ENCODE measurements at places on chromosomes 6 and 20.

DNA sequence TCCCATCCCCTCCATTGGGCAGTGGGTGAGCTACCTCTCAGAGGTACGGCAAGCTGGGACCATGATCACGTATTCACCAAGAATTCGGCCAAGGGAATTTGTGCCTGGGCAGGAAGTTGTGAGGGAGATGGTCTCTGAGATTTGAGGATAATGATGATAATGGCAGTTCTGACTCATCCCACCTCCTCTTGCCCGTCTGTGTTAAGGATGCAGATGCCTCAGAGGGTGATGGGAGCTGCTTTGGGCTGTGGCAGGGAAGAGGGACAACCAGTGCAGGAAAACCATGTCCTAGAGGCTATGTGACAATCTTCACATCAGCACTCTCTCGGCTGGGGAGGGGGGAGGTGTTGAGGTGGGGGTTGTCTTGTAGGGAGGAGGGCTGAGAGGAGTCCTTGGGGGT lies 4.3 kb downstream of the TGM6 start:
- no peak for DNase-seq

DNA sequence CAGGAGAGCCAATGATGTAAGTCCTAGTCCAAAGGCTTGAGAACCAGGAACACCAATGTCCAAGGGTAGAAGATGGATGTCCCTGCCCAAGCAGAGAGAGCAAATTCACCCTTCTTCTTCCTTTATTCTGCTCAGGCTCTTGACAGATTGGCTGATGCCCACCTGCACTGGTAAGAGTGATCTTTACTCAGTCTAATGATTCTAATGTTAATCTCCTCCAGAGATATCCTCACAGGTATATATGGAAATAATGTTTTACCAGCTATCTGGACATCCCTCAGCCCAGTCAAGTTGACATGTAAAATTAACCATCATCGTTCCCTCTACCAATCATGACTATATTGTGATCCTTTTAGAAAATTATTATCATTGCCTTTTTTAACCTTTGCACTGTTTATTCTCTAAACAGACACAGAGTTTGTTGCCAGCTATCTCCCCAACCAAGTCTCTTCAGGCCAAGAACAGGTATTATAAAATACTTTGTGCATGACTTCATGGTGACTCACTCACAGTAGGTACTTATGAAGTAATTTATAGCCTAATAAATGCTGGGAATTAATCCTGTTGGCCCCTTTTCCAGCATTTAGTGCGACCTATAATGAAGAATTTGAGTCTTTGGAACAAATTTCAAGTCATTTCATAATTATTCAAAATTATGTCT lies 26.2 kb upstream of the TSHZ2 start:
- DNase-seq, result no peak

DNA sequence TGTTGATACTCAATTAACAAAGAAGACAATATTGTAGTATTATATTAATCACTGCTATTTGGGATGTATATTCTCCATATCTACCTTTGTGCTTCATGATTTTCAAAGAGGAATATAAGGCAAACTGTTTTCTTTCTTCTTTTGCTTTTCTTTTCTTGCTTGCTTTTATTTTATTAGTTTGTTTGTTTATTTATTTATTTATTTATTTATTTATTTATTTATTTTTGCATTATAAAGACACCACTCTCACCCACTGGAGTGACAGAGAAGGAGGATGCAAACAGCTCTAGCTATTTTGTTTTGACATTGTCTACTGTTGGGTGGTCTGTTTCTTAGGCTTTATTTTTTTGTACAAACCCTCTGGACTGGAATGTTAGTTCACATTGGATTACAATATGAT lies 1352.7 kb downstream of the HACE1 start:
- no peak for DNase-seq

- DNase-seq, result peak; percentile 38
These were observed 42.5 kb downstream of the EIF2S2 start for GRCh38 chr20:34069341-34070078.

GRCh38 chr6:21961226-21961625 lies 335.6 kb downstream of the PRL start:
- no peak for DNase-seq

GRCh38 chr20:59007665-59008511 lies 834 bp upstream of the CTSZ start:
- peak; percentile 49 for DNase-seq

- DNase-seq, result no peak
These were observed 12.6 kb downstream of the KCNK17 start for GRCh38 chr6:39301606-39302005.

DNA sequence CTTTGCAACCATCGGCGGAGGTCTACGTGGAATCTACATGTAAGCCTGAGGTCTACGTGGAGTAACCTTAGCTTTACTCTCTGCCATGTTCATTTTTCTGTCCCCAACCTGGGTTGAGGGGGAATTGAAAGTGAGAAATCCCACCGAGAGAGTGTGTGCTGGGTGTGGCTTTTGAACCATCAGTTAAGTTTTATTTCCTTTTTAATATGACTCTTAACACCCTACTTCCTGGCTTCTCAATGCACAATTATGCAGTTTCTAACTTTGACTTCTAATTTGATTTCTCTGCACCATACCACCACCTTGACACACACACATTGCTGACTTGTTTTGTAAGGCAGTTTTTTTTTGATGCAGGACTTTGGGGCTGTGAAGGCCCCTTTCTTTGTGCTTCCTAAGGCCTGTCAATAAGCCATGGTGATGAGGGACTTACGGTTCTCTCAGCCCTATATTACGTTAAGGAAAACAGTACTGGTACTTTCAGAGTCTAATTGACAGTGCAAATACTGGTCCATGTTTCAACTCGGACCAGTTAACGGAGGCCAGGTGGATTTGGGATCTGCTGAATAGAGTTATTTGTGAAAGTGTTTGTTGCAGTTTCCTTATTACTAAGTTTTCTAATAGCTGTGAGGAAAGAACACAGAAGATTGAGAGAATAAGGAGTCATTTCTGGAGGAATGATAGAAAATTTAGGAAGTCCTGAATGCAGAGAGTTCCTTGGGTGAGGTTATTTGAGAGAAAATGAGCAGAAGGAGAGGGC lies 206.5 kb downstream of the JARID2 start:
- no peak for DNase-seq

- no peak for DNase-seq
These were observed 375.0 kb upstream of the BTBD3 start for GRCh38 chr20:11542645-11543044.

DNA sequence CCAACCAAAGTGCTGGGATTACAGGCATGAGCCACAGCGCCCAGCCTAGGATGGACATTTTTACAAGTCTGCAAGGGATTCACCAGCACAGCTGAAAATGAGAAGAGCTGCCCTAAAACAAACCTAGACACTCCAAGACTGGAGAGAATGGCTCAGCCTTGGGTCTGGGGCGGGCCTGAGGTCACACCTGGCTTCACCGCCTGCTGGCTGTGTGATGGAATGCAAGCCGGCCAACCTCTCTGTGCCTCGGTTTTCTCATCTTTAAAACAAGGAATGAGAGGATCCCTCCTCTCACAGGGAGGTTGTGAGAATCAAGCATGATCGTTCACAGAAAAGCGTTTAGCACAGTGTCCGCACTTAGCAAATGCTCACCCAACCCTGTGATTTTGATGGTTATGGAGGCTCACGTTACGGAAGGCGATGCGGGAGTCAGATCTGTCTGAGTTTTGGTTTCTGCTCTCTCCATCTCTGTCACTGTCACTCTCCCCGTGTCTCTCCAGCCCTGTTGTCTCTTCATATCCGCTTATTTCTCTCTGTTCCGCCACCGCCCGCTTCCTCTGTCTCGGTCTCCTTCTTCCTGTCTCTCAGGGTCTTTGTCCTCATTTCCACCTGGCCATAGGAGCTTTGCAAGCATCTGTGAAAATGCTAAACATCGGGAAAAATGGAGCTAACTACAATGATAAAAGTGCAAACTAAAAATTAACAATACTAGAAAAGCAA lies 47.6 kb downstream of the CEBPB start:
- no peak for DNase-seq

DNA sequence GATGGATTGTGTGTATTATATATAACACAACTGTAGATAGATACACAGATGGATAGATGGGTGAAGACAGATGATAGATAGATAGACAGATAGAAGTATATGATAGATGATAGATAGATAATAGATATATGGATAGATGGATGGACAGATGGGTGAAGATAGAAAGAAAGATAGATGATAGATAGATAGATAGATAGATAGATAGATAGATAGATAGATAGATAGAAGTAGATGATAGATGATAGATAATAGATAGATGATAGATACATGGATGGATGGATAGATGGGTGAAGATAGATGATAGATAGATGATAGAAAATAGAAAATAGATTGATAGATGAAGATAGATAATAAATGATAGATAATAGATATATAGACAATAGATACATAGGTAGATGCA lies 83.3 kb downstream of the FOXF2 start:
- no peak for DNase-seq

- no peak for DNase-seq
These were observed 63.1 kb downstream of the CDS2 start for GRCh38 chr20:5189917-5190316.

DNA sequence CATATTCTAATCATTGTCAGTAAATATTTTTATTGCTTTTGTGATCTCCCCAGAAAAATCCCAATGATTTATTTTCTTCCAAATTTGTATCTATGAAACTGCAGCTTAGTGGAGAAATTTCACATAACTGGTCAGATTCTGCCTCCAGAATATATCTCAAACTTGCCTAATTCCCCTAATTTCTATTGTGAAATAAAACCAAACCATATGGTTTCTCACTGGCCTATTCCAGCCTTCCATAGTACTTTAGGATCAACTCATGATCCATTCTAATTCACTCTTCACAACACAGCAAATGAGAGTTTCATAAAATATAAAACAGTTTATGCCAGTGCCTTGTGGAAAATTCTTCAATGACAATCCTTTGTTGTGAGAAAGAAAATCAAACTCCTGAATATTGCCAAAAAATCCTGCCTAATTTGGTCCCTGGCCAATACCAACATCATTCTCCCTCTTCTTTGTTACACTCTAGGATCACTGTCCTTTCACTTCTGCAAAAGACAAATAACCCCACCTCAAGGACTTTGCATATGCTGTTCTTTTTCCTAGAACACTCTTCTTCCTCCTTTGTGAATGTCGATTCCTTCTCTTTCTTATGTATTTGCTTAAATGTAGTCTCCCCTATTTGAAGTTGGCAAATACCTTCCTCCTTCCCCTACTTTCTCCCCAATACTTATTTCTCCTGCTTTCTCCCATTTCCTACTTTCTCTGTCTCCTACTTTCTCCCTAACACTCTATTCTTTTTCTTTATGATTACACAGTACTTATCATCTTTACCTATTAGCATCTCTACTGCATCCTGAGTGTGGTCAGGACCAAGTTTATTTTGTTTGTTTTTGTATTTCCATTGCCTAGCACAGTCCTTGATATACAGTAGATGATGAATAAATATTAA lies 587.5 kb downstream of the RFPL4B start:
- DNase-seq, result no peak

DNA sequence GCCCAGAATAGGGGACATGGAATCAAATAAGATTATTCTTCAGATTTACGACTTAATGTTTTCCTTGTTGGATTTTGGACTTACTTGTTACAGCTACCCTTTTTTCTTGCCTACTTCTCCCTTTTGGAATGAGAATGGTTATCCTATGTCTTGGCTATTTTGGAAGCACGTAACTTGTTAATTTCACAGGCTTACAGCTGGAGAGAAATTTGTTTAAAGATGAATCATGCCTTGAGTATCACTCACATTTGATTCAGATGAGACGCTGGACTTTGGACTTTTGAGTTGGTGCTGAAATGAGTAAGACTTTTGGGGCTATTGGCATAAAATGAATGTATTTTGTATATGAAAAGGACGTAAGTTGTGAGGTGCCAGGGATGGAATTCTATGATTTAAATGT lies 83.3 kb downstream of the SMPDL3A start:
- DNase-seq, result no peak

DNA sequence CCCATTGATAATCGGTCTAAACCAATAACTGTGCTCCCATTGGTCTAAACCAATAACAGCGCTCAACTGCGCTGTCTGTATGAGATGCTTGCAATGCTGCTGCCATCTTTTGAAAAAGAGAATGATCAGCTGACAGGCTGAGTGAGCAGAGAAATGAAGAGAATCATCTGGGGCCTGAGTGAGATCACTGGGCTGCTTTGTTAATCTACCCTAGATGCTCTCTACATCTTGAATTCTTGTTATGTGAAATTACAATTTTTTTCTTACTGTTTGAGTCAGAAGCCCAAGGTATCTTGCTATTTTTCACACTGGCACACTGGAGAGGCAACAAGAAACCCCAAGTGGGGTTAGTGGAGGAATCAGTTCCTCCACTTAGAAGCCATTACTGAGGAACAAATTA lies 91.5 kb upstream of the GCM1 start:
- DNase-seq, result no peak

DNA sequence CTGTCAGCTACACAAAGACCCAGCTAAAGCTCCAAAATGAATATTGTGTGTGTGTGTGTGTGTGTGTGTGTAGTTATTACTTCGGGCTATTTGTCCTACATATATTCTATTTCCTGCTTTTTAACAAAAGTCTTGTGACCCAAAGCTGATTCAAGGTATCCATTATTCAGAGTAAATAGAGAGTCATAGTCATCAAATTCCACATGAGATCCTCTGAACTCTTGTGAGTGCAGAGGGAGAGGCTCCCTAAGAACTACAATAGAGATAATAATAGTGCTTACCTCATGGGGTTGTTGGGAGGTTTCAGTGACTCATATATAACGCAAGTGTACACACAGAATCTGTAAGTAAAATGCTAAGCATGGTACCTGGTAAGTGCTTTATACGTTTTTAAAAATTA lies 95.6 kb upstream of the SHLD1 start:
- no peak for DNase-seq

GRCh38 chr6:51398064-51398705 lies 579.5 kb downstream of the TFAP2B start:
- DNase-seq, result no peak

DNA sequence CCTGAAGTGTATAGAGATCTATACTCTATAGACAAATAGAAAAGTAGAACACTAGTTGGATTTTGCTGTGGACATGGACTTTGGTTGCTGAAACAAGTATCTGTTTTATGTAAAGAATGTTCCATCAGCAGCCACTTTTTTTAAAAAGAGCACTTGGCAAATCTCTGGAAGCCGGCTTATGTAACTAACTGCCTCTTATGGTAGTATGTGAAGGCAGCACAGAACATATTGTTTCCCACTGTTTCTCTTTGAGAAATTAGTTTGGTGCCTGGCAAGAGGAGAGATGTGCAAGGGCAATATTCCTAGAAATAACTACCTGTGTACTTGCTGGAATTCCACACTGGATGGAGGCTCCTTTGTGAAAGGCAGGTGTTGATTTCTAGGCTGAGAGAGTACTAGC lies 242.3 kb upstream of the PREP start:
- no peak for DNase-seq

GRCh38 chr6:87164004-87164403 lies 8.6 kb downstream of the ZNF292 start:
- DNase-seq, result no peak

- DNase-seq, result no peak
These were observed 359.7 kb downstream of the ARHGAP18 start for GRCh38 chr6:129350278-129350677.

- no peak for DNase-seq
These were observed 613.0 kb downstream of the UTRN start for GRCh38 chr6:144898052-144898689.
